Natural killer cell treated with Interleukin-12 subunit alpha and Interleukin-12 subunit beta and Interleukin-15 and Interleukin-18, amount 100 ng/mL, for 72 hours (primary cell): ENCODE measurements at places on chromosomes 13 and 19. TPM values are rescaled to one million over a fixed set of nuclear protein-coding genes. Genes with fewer than 3 reads are reported as not detected.

The DHDH gene
- not detected for total RNA-seq

The ERICH4 gene
- not detected for total RNA-seq

The GPR18 gene
- total RNA-seq: 13.0 TPM

The GGN gene
- not detected for total RNA-seq

The DPP9 gene
- 175 TPM for total RNA-seq

The HIPK4 gene
- total RNA-seq: not detected

The DACH1 gene
- total RNA-seq: not detected

The TRPC4 gene
- total RNA-seq: not detected

The ZFP14 gene
- 5.1 TPM for total RNA-seq

The FCAR gene
- total RNA-seq: not detected

The NDUFB7 gene
- 109 TPM for total RNA-seq

The PNMA8B gene
- not detected for total RNA-seq

The TMEM161A gene
- total RNA-seq: 22.0 TPM

The PLEKHG2 gene
- total RNA-seq: 68.1 TPM

The NCR1 gene
- total RNA-seq: 253 TPM

The LMTK3 gene
- total RNA-seq: 1.3 TPM

The TMEM59L gene
- total RNA-seq: not detected

The SLC6A16 gene
- total RNA-seq: 5.3 TPM

The MUC16 gene
- total RNA-seq: 0.03 TPM

The IRF3 gene
- 167 TPM for total RNA-seq

The ZNF729 gene
- total RNA-seq: not detected

The MAP4K1 gene
- 81.4 TPM for total RNA-seq

The SIGLEC11 gene
- not detected for total RNA-seq
